MCF 10A (cell line): ENCODE measurements at places on chromosomes 3 and 15. TPM values are rescaled to one million over a fixed set of nuclear protein-coding genes. Genes with fewer than 3 reads are reported as not detected.
A peak's percentile ranks its signal among the peaks of the same experiment; 100 is the strongest.

Gene SPRED1
- total RNA-seq: 26.4 and 28.1 TPM in 2 replicates

Gene DUOXA1
- total RNA-seq: 1.3 and 3.0 TPM in 2 replicates

Gene GP5
- total RNA-seq: 0.15 TPM in 1 of 2 replicates, not detected in the other

DNA sequence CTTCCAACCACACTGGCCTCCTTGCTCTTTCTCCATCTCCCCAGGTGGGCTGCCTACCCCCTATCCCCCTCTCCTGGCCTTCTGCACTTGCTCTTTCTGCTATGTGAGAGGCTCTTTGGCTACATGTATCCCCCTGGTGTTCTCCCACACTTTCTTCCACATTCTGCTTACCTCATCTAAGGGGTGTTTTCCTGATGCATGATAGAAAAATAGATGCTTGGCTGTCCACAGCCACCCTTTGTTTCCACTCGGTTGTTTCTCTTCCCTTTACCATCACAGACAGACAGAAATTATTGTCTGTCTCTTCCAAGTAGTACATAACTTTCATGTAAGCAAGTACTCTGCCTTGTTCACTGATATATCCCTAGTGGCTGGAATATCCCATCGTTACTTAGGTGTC is 39.2 kb downstream of the MCTP2 start:
- no peaks in the 10 kb centered on the region for H3K36me3 ChIP-seq
- no peak for DNase-seq
- H3K27me3 ChIP-seq: no peaks in the 10 kb centered on the region
- peaks cover 10% of the 10 kb centered on the region for H3K4me1 ChIP-seq

- H3K27ac ChIP-seq: no peak overlapping the region
- H3K27me3 ChIP-seq: peaks cover 53% of the 10 kb centered on the region
- H3K4me3 ChIP-seq: no peak overlapping the region
- no peaks in the 10 kb centered on the region for H3K36me3 ChIP-seq
These were observed 52.9 kb downstream of the FGD5 start for GRCh38 chr3:14871456-14872200.

DNA sequence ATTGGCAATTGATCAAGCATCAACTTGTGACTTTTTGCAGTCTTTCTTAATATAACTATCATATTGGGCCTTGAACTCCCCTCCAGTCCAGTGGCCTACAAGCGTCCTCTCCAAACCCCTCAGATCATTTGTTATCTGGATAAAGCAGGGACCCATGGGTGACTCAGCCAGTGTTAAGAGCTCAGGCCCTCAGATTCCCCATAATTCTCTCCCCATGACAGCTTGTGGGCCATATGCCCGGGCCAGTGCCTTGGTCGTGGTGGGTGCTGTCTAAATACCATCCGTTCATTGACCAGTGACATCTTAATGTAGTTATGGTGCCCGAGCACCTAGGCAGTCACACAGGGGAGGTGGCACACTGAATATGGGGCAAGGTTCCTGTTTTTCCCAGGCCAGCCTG is 18.1 kb downstream of the MCF2L2 start:
- H3K4me3 ChIP-seq: no peak overlapping the region
- H3K27me3 ChIP-seq: peaks cover 16% of the 10 kb centered on the region
- H3K36me3 ChIP-seq: no peaks in the 10 kb centered on the region
- H3K27ac ChIP-seq: no peak overlapping the region

- DNase-seq: peak; percentile 47
- H3K27ac ChIP-seq: no peak overlapping the region
- H3K36me3 ChIP-seq: peaks cover 6% of the 10 kb centered on the region
- no peak overlapping the region for H3K4me3 ChIP-seq
- H3K4me1 ChIP-seq: peaks cover 15% of the 10 kb centered on the region
- no peaks in the 10 kb centered on the region for H3K27me3 ChIP-seq
These were observed 204.6 kb upstream of the NR2F2 start for GRCh38 chr15:96125721-96126415.

DNA sequence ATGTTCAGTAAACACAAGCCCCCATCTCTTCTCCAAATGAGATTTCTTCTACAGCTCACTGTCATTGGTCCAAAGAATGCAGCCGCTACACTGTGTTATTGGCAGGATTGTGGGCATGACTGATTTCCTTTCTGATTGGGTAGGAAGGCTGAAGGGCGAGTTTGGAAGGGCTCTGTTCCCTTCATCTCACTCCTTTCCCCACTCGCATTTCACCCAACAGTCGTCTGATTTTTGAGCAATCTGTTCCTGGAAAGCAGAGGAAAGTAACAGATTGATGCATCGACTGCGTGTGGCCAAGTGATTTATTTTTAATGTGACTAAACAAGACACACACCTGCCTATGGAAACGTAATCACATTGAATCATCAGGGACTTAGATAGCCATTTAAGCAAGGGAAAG is 55.5 kb downstream of the NOX5 start:
- no peaks in the 10 kb centered on the region for H3K27me3 ChIP-seq
- H3K27ac ChIP-seq: no peak overlapping the region
- peaks cover 7% of the 10 kb centered on the region for H3K4me1 ChIP-seq
- DNase-seq: no peak
- no peak overlapping the region for H3K4me3 ChIP-seq

GRCh38 chr3:114452256-114452655 is 158.4 kb downstream of the TIGIT start:
- H3K27ac ChIP-seq: no peak overlapping the region
- no peaks in the 10 kb centered on the region for H3K27me3 ChIP-seq
- DNase-seq: no peak
- no peaks in the 10 kb centered on the region for H3K36me3 ChIP-seq
- peaks cover 22% of the 10 kb centered on the region for H3K4me1 ChIP-seq
- H3K4me3 ChIP-seq: no peak overlapping the region

GRCh38 chr3:61814674-61815073 is 253.3 kb downstream of the PTPRG start:
- no peak for DNase-seq
- H3K27me3 ChIP-seq: no peaks in the 10 kb centered on the region
- H3K4me1 ChIP-seq: peaks cover 31% of the 10 kb centered on the region
